ENCODE measurements at places on chromosomes 12 and 14.

GRCh38 chr12:25382311-25383106 lies 131.8 kb upstream of the KRAS start:
- no peak for DNase-seq

DNA sequence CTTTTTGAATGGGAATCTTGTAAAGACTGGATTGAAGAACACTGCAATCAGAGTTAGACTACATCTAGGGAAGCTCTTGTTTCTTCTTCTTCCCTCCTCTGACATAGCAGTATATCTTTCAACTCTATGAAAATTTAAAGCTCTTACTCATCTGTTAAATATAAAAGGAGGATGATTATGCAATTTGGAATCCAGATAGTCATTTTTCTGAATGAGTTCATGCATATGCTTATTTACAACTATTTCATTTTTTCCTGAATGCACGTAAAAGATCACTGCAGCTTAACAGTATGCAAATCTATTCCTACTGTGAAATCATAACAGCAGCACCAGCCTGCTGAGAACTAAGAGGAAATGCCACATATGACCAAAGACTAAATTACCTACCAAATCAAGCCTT lies 133.5 kb upstream of the TMCC3 start:
- no peak for DNase-seq

DNA sequence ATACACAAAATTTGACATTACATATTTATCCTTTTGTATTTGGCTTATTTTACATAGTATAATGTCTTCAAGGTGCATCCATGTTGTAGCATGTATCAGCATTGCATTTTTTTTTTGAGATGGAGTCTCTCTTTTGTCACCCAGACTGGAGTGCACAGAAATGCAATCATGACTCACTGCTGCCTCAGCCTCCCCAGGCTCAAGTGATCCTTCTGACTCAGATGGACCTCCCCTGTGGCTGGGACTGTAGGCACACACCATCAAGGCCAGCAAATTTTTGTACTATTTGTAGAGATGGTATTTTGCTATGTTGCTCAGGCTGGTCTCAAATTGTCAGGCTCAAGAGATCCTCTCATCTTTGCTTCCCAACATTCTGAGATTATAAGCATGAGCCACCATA lies 214.4 kb upstream of the ALG10B start:
- no peak for DNase-seq

- no peak for DNase-seq
Observed at GRCh38 chr12:120316798-120317223, 10.8 kb downstream of the PLA2G1B start.

GRCh38 chr14:73245480-73246325 lies 8.4 kb downstream of the PAPLN start:
- DNase-seq, result no peak

DNA sequence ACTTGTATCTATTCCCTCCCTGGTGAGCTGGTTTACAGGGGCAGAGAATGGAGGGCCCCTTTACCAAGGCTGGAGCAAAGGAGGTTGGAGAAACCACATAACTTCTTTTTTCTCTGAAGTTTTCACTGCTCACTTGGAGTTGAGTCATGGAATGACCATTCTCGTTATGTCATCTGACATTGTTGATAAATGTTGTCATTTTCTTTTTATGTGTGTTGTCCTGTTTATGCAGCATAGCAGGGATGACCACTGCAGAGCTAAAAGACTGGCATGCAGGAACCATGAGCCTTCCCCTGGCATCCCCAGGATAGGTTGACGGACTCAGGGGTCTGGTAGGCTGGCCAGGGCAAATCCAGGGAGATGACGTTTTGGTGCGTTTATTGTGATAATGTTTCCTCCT lies 256.8 kb upstream of the DDHD1 start:
- DNase-seq, result no peak

DNA sequence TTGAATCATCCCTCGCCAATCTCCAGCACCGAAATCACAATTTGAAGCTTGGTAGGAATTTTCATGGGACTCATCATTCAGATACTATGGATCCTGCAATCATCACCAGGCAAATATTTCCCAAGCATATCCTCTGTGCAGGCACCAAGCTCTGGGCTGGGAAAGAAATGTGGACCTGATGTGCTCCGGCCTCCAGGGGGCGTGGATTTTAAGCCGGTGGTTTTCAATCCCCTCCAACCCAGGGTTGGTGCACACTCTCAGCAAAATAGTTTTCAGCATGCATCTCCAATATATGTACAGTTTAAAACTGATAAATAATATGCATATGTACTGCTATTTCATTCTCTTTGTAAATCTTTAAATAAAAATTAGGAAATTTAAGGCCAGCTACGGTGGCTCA lies 98.9 kb downstream of the RBM19 start:
- DNase-seq, result no peak

DNA sequence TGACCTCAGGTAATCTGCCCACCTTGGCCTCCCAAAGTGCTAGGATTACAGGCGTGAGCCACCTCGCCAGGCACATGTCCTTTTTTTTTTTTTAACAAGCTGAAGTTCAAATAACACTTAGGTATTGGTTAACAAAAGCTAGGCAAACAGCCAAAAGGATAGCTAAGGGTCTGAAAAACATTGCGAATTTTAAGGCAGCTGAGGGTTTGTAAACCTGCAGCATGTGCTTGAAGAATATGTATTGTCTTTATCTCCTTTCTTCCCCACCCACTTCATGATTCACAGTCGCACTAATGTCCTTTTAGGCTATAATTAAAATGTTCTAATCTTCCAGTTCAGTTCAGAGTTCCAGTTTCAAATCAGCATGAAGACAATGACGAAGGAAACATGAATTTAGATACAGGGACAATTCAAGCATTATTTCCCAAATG lies 30.1 kb upstream of the CERS5 start:
- no peak for DNase-seq

DNA sequence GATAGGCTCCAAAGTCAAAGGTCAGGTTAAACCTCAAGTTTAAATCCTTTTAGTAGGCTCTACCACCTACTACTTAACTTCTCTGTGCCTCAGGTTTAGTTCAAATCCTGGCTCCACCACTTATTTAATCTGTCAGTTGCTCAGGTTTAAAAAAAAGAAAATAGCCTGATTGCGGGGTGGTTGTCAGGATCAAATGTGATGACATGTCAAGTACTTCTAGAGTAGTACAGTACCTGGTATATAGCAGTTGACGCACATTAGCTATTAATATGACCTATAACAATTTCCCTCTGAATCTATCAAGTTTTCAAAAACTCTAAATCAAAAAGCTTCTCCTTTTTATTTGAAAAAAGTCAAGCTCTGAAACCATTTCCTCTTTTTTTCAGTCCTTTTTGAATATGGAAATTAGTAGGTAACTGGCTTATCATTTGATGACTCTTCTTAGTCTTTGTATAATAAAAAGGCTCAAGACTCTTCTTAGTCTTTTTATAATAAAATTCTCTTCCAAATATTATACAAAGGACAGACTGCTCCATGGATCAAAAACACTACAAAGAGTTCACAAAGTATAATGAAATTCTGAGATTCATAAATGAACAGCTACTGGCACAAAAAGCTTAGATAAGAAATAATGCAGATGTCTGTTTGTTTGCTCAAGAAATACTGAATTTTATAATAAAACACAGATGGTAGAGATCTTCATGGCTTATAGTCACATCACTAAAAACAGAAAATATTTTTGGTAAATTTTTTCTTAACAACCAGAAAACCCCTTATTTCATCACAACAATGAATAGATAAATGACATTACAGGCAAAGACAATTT lies 5.0 kb downstream of the OSBPL8 start:
- no peak for DNase-seq

DNA sequence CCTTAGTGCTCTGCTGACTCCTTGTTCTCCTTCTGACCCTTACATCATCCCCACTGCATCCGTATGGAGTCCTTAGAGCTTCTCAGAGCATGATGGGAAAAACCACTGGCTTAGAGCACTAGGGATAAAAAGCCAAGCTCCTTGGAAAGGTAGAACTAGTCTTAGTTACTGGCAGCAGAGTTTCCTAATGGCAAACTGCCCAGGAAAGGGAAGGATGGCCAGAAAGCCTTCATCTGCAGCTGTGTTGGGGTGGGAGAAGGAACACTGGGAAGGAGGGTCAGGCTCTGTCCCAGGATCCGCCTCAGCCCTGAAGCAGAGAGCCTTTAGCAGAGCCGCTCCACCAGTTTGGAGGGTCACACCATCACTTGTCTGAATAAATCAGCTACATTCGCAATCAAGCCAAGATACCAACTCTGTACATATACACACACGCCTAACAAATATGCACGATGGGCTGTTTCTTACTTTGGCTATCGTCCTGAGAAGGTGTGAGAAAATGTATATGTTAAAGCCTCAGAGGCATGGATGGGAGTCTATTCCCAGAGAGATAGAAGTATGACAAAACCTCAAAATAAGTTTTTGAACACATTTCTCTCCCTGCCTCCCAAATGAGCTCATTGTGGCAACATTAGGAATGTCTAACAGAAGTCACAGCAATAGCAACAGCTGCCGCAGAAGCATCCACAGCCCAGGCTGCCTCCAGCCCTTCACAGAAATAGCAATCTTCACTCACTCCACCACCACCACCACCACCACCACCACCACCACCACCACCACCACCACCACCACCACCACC lies 18.6 kb upstream of the GALNT8 start:
- no peak for DNase-seq

DNA sequence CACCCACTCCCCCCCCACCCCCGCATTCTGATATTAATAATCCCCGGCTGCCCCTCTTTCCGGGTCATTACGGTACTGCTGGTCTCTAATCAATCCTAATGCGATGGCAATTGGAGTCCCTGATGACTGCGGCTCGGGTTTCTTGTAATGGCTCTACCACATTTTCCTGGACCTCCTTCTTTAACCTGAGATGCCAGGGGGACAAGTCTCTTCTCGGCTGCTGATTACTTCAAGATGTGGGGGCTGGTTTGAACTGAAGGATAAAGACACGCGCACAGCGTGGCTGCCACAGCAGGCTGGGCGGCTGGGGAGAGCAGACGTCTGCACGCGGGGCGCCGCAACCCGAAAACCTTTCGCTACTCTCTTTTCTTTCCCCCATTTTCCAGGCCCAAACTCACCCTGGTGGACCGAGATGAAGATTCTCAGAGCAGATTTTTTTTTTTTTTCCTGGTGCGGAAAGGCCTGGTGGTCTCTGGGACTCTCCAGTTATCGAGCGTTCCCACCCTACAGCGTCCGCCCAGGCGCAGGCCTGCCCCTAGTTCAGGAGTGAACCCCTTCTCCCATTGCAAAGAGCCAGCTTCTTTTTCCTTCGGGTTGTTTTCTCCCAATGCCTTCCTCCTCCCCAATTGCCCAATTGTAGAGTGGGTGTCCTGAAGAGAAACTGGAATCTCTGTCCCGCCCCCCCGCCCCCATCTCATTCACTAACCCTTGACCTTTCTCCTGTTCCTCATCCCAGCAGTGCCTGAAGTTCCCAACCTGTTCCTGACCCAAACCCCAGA lies 6.0 kb upstream of the SIX1 start:
- no peak for DNase-seq

- no peak for DNase-seq
Observed at GRCh38 chr12:131827961-131828534, at the start of gene MMP17. MMP17 (plus strand) TSS chr12:131828393; CDS start chr12:131828495, 102 bp downstream.

GRCh38 chr12:79897617-79898016 lies 37.3 kb downstream of the PPP1R12A start:
- no peak for DNase-seq

- DNase-seq, result peak; percentile 65
Observed at GRCh38 chr14:90726656-90727055, 89.6 kb downstream of the TTC7B start.

DNA sequence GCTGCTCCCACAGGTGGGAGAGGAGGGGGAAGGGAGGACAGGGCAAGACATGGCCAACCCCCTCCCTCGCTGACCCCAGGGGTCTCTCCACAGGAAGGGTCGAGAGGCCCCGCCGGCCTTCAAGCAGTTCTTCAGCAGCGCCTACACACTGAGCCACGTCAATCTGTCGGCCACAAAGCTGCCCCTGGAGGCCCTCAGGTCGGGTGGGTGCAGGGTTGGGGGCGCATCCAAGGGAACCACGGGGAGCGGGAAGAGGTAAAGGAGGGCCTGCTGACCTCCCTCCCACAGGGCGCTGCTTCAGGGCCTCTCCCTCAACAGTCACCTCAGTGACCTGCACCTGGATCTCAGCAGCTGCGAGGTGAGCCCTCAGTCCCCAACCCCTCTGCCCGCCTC lies 6.1 kb downstream of the CARMIL3 start:
- DNase-seq, result no peak

DNA sequence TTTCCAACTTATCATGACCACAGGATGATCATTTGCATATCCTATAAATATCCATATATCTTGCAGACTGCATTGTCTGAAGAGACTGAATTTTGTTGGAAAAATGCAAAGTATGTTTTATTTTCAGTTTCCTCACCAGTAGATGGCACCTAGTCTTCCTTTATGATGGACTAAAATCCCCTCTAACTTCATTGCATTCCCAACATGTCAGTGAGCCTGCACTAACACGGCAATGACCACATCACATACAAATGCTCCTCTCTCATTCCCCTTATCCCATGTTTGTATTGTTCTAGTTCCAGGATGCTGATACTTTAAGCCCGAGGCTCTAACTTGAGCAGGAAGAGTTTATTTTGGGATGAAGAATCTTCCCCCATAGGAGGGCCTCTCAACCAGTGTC lies 24.7 kb upstream of the MYBPC1 start:
- no peak for DNase-seq

GRCh38 chr12:128078301-128078971 lies 188.5 kb upstream of the TMEM132C start:
- DNase-seq, result no peak

DNA sequence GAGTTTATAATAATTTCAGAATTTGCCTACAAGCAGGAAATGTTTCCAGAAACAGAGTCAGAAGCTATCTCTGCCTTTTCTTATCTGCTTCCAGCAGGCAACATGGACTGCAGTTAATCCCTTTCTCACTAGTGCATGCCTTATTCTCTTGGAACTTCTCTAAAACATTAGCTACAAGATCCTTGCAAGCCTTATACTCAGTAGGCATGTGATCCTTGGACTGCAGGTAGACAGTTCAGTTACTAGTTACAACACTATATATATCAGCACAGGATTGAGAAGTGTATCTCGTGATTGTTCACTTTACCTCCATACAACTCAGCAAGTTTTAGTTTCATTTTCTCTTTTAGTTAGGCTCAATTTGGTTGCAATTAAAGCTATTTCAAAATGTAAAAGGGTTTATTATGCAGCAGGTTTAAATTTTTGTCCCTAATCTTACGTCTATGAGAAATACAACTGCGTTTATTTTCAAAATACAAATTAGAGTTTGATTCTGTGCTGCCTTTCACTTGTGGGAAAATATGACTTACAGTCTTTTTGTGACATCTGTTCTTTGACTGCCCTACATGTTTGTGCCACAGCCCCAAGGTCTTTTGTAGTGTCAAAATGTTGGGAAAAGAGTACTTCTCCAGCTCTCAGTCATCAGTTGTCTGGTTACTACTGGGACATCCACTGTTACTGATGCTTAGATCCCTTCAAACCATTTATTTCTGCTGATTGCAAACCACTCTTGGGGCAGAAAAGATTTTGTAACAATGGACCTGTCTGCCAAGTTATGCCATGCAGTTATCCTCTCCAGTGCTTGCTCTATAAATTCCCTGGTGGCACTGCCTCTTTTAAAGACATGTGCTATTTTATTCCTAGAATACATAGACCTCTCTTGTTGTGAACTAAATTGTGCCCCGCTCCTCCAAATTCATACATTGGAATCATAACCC lies 709.0 kb upstream of the FOXG1 start:
- DNase-seq, result no peak
